ENCODE measurements at places on chromosomes 4 and X. TPM values are rescaled to one million over a fixed set of nuclear protein-coding genes. Genes with fewer than 3 reads are reported as not detected.

BEX4 gene
- 43.4 TPM for total RNA-seq

NSUN7 gene
- total RNA-seq, result 2.1 TPM

FRMD7 gene
- not detected for total RNA-seq

SLITRK2 gene
- not detected for total RNA-seq

SRPK3 gene
- total RNA-seq, result not detected

NXF3 gene
- not detected for total RNA-seq

TBC1D9 gene
- total RNA-seq, result 31.6 TPM

NDUFC1 gene
- 52.4 TPM for total RNA-seq

ITIH6 gene
- total RNA-seq, result not detected

ZMAT1 gene
- total RNA-seq, result 2.0 TPM
